ENCODE measurements at places on chromosomes 2 and 18.
A peak's percentile ranks its signal among the peaks of the same experiment; 100 is the strongest.

DNA sequence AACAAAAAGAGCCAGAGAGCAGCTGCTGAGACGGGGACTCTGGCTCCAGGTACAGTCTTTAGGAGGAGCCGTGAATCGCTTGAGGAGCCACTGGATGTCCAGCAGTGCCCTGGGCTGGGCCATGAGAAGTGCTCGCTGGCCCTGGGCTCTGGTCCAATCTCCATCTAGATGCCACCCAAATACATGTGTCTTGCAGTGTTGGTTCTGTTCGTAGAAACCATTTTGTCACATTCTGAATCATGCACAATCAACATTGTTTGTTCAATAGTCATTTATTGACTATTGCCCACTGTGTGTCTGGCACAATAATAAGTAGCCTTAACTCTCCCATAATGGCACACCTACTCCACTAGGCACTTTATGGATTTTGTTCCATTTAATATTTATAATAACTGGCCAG, 26.1 kb downstream of the TYMS start:
- no peak for DNase-seq

- DNase-seq = no peak
These were observed 3.6 kb upstream of the DGKD start for GRCh38 chr2:233350708-233351107.

- peak; percentile 13 for DNase-seq
These were observed 242.6 kb downstream of the PHLPP1 start for GRCh38 chr18:62957885-62958472.

GRCh38 chr18:44767807-44768206, 87.1 kb downstream of the SETBP1 start:
- no peak for DNase-seq

DNA sequence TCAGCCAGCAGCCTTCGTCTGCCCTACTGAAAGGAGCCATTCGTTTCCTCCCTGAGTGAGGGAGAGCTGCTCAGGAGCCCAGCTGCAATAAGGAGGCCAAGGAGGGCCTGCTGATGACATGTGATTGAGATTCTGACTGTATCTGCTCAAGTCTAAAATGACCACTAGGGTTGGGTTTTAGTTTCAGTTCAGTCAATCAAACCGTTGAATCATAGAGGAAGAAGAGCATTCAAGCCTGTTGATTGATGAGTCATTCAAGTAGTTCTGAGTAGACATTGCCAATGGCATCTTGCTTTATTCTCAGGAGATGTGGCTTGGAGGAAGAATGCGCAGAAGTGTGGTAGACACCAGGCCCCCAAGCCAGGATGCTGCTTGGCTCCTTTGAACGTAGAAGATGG, 19.9 kb upstream of the BCL2L11 start:
- no peak for DNase-seq

- no peak for DNase-seq
These were observed 49.7 kb downstream of the SH2D6 start for GRCh38 chr2:85468096-85468703.

GRCh38 chr2:69067026-69067630, 54.1 kb downstream of the ANTXR1 start:
- DNase-seq = no peak

GRCh38 chr18:74895686-74896085, 298.0 kb downstream of the ZNF407 start:
- no peak for DNase-seq

- no peak for DNase-seq
These were observed 134.5 kb downstream of the FBXO15 start for GRCh38 chr18:74012954-74013630.

GRCh38 chr2:26001743-26002351, 19.6 kb upstream of the KIF3C start:
- no peak for DNase-seq

GRCh38 chr2:53210538-53210937, 557.1 kb upstream of the CHAC2 start:
- DNase-seq = no peak

DNA sequence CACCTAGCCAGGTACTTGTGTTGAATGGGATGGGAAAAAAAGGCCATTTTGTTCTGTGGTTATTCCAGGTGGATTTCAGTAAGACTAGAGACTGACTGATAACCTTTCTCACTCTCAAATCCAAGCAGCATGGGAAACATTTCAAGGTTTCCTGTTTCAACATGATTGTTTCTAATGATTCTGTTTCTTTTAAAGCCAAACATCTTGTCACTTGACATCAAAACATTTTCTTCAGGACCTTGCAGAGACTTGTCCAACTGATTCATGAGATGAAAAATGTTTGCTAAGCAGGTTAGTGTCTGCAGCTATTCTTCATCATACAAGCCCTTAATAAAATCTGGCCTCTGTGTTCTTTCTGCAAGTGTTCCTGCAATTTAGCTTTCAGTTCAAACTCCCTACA, 456.5 kb upstream of the CWC22 start:
- no peak for DNase-seq

- DNase-seq = no peak
These were observed 127.9 kb upstream of the THSD7B start for GRCh38 chr2:136637402-136637801.

DNA sequence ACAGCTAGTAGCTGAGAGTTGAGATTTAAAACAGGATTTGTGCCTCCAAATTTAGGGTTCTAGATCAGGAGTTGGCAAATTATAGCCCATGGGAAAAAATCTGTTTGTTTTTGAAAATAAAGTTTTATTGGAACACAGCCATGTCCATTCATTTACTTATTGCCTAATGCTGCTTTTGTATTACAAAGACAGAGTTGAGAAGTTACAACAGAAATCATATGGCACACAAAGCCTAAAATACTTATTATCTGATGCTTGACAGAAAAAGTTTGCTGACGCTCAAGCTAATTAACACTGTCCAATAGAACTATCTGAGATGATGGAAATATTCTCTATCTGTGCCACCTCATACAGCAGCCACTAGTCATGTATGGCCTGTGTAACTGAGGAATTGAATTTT, 229.1 kb upstream of the RASGRP3 start:
- no peak for DNase-seq

GRCh38 chr2:216109962-216110614, 940 bp downstream of the XRCC5 start:
- DNase-seq = peak; percentile 12

DNA sequence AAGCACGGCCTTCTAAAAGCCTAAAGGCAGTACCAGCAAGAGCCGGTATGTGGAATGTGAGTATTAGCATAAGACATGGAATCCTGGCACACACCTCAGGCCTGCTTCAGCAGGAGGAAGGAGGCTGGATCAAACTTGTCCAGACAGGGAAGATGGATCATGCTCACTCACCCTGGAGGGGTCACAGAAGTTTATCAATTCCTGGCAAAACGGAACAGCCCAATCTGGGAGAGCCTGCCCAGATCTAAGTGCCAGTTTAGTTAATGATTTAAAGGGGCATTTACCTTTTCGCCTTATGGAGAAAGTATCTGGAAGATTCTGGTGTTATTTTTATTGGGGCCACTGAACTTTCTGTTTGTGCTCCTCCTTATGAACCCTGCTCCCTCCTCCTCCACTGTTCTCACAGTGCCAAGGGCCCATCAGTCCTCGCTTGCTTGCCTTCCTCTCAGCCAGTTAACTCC, 58.3 kb upstream of the NFE2L2 start:
- DNase-seq = no peak

GRCh38 chr2:157662401-157662800, 33.7 kb upstream of the ACVR1C start:
- no peak for DNase-seq

GRCh38 chr2:201223089-201224073, 37.0 kb upstream of the CASP8 start:
- no peak for DNase-seq

GRCh38 chr18:61876899-61877298, 15.9 kb downstream of the RNF152 start:
- no peak for DNase-seq

GRCh38 chr18:49709347-49709690, 104.0 kb downstream of the ACAA2 start:
- DNase-seq = no peak

DNA sequence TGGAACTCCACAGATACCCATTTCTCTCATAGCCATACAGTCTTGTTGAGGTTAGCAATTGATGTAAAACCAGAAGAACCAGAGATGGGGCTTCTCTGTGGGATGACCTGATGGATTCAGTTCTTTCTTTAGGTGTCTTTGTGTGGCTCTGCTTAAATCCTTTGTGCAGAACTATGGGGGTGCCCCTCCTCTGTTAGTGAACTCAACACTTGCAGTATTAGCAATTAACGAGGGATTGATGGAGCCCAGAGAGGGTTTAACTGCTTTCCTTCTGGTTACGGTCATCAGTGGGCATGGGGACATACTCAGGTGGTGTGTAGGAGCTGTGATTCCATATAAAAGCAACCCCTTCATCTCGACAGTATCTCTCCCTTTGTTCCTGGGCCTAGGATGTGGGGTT, 406.8 kb upstream of the FAM98A start:
- DNase-seq = no peak

DNA sequence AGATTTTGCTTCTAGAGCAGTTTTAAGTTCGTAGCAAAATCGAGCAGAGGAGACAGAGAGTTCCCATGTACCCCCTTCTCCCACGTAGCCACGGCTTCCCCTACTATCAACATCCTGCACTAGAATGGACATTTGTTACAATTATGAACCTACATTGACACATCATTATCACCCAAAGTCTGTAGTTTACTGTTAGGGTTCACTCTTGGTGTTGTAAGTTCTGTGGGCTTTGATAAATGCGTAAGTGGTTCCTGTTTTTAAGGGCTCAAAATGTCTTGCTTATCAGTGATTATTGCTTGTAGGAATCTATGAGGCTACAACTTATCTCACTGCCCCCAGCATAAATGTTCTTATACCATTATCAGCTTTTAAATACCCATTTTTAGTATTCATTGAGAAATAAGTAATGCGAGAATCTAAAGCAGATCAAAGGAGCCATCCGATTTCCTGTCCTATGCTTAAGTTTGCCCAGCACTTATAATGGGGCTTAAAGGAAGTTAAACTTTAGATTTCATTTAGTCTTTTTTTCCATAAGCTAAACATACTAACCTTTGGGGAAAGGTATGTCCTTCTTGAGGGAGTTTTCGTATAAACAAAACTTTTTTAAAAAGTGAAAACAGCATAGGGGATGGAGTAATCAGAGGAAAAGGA, 118.7 kb downstream of the HAUS1 start:
- DNase-seq = no peak

GRCh38 chr2:226790431-226790830, 9.2 kb downstream of the IRS1 start:
- no peak for DNase-seq

- DNase-seq = no peak
These were observed 240.1 kb downstream of the ASXL3 start for GRCh38 chr18:33818145-33818544.

DNA sequence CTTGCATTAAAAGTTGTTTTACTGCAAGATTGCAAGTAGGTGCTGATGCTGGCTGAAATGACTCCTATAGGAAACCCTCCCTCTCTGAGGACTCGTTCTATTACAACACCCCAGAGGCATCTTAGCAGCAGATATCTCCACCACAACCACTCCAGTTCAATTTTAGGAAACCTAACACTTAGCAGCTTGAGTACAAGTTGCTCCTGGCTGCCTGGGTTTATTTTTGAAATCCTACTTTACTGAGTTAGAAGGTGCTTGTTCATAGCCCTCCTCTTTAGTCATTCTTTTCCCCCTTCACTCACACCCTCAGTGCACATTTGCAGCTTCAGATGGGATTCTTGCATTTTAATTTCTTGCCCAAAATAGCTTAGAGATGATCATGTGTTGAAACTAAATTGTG, 111.5 kb downstream of the MTCL1 start:
- no peak for DNase-seq

DNA sequence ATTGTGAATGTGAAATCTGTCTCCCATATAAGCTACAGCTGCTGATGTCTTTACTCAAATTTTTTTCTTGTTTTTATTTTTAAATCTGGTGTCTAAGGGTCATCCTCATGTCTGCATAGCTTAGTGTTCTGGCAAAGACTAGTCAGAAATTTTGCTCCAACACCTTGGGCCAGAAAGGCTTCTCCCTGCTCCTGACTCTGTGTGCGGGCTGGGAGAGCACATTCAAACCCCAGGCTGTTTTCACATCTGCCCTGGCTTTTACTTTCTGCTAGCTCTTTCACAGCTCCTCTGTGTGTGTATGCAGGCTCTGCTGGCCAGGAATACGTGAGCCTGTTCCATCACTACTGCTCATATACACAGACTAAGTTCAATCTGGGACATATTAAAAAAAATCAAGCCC, 102.9 kb upstream of the RIOK3 start:
- no peak for DNase-seq

DNA sequence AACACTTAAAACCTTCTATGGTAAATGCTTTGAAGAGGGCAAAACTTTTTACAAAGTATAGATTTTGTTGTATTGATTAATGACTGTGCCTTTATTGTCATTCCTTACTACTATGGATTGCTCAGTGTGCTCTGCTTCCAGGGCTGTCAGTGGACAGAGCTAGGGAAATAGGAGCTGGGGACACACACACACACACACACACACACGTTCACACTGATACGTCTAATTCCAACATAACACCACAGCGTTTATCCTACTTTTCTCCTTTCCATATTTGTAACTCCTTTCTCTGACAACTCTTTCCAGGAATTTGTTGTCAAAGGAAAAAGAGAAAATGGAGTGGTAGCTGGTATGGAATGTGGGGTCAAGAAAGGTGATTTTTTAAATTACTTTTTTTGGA, 21.8 kb downstream of the WDR7 start:
- DNase-seq = no peak

DNA sequence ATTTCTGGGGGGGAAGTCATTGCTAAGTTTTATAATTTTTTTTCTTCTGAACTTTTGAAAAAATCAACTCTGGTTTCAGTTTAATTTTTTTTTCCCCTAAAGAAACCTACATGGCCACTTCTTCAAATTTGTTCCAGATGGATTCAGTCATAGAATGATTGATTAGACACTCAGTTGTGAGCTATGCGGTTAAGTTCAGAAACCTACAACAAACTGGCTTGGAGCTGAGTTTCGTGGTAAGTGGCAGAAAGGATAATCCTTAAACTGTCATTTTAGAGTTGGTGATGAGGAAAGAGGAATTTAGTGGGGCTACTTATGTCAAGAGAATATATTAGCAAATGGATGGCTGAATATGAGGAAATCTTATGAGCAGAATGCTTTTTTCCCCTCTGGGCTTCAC, 23.7 kb downstream of the EFEMP1 start:
- no peak for DNase-seq

All from effector memory CD8-positive, alpha-beta T cell (primary cell).